Right cardiac atrium (tissue), 5 donors: ENCODE measurements at places on chromosomes 1 and 21. TPM values are rescaled to one million over a fixed set of nuclear protein-coding genes. Genes with fewer than 3 reads are reported as not detected.

GRCh38 chr1:4105300-4105880 lies 205.3 kb upstream of the C1orf174 start:
- DNase-seq = no peak

GRCh38 chr1:20551161-20551560 lies 1.2 kb upstream of the FAM43B start:
- no peak for DNase-seq

- no peak for DNase-seq
These were observed 60.4 kb downstream of the IRF2BP2 start for GRCh38 chr1:234549447-234550021.

DNA sequence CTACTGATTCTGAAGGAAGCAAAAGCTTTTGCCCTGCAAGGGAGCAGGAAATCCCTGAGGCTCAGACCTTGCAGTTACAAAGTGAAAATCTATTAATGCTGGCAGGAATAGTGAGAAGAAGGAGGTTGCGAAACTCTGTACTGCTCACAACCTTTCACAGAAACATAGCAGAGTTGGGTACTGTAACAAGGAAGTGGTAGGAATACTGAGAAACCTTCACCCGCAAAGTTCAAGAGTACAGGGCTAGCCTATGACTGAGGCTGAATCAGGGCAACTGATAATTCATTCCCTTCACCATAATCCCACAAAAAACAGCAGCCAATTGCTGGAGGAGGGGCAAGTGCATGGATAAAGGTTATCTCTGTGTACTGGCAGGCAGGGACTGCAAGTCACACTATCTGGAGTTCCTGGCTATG lies 23.9 kb upstream of the KCTD3 start:
- no peak for DNase-seq

DNA sequence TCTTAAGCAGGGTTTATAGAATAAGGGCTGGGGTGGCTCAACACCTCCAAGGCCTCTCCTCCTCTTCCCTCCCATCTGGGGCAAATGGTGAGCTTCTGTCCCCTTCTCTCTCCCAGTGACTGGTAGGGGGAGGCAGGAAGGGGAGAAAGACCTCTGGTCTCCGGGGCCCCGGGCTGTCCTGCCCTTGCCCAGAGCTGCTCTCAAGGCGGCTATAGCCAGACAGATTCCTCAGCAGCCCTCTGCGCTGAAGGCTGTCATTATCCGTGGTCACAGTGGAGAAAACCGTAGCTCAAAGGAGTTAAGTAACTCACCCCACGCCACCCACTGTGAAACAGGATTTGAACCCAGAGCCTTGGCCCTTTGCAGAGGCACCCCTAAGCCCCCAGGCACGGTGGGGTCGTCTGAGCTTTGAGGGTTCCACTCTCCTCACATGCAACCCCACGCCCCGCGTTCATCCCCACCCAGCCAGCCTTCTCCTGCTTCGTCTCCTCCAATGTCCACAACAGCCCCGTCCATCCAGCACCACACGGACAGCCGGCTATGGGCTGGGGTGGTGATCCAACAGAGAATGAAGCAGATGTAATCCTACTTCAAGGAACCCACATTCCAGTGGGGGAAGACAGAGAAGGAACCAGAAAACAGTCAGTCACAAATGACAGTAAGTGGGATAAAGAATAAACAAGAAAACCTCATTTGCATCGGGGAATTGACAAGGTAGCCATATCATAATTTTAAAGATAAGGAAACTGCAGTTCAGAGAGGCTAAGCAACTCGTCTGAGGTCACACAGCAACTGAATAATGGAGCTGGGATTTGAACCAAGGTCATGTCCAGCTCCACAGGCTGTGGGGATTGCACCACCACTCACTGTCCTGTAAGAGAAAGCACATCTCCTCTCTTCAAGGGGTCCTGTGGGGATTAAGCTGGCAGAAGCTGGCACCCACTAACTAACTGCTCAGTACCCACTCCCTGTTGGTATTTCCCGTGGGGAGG lies 31.8 kb downstream of the DHRS3 start:
- DNase-seq = no peak

TMOD4 gene
- polyA plus RNA-seq = 0.20 TPM

GRCh38 chr1:225607355-225607754 lies 45.6 kb downstream of the ENAH start:
- no peak for DNase-seq

GRCh38 chr1:64269558-64269884 lies 66.1 kb downstream of the UBE2U start:
- DNase-seq = no peak

DNA sequence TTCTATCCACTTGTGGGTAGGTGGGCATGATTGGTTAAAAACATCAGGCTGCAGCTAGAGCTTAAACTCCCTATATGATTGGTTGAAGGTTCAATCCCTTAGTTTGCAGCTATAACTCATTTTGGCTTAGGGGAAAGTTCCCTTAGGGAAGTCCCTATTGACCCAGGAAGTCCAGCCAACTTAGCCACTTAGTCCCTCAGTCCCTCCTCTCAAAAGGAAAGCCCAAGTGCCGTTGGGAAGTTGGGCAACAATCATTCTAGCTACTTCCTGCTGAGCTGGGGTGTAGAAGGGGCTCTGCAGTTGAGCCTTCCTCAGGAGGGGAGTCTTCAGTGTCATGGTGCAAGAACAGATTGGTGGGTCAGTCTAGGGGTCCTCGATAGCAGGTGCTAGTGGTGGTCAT lies 12.2 kb downstream of the MSTO1 start:
- no peak for DNase-seq

ILF2 gene
- 45.6 TPM for polyA plus RNA-seq

DNA sequence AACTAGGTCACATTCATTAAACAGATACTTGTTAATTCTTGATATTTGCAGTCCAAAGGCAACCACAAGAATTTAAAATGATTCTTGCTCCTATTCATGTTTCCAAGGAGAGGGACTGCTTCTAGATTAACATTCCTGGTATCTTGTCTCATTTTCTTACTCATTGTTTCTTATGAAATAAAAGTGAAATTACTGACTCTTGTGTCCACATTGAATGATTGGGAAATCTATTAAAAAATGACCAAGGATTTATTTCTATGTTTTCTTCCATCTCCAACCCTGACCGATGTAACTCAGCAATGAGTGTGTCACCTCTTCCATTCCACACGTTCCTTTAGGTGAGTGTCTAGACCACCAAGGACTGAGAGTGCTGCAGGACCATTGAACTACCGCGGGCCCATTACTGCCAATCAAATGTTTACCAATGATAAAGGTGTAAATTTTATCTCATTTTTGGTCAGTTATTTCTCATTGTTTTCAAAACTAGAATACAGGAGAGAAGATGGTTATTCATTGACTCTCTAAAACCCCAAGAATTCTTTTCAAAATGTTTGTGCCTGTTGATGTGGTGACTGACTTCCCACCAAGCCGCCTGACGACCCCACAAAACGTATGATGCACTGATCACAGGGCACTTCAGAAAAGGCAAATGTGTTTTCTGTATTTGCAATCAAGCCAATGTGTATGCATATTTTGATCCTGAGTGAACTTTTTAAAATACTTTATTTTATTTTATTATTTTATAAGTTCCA lies 414.6 kb upstream of the PTBP2 start:
- no peak for DNase-seq

GSTM3 gene
- polyA plus RNA-seq = 279 TPM

- no peak for DNase-seq
These were observed 13.8 kb upstream of the FCGR2A start for GRCh38 chr1:161491472-161491871.

C4BPA gene
- not detected for polyA plus RNA-seq

DNA sequence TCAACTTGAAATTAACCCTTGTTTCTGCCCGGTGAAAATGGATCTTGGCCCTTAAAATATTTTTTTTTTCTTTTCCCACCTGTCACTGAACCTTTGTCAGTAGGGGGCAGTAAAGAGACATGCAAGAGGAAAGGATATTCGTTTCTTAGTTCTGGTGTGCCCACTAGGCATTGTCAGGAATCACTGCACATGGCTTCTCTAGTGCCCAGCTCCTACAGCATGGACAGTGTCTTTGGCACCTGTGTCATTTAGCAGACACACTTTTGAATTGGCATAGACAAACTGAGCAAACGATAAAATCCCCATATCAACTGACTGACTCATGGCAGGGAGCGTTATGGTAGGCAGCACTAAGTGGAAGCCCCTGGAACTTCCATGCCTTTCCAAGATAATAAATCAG lies 1048.1 kb downstream of the BRINP3 start:
- DNase-seq = no peak

DNA sequence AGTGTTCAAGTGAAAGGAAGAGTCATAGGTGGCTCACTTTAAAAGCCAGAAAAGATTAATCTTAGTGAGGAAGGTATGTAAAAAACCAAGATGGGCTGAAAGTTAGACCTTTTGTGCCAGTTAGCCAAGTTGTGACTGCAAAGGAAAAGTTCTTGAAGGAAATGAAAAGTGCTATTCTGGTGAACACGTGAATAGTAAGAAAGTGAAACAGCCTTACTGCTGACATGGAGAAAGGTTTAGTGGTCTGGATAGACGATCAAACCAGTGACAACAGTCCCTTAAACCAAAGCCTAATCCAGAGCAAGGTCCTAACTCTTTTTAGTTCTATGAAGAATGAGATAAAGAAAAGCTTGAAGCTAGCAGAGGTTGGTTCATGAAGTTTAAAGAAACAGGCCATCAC lies 106.4 kb downstream of the CTH start:
- DNase-seq = no peak

- no peak for DNase-seq
These were observed 21.3 kb upstream of the GRIK3 start for GRCh38 chr1:37055631-37056030.
